ENCODE measurements at places on chromosomes 5 and 9.

DNA sequence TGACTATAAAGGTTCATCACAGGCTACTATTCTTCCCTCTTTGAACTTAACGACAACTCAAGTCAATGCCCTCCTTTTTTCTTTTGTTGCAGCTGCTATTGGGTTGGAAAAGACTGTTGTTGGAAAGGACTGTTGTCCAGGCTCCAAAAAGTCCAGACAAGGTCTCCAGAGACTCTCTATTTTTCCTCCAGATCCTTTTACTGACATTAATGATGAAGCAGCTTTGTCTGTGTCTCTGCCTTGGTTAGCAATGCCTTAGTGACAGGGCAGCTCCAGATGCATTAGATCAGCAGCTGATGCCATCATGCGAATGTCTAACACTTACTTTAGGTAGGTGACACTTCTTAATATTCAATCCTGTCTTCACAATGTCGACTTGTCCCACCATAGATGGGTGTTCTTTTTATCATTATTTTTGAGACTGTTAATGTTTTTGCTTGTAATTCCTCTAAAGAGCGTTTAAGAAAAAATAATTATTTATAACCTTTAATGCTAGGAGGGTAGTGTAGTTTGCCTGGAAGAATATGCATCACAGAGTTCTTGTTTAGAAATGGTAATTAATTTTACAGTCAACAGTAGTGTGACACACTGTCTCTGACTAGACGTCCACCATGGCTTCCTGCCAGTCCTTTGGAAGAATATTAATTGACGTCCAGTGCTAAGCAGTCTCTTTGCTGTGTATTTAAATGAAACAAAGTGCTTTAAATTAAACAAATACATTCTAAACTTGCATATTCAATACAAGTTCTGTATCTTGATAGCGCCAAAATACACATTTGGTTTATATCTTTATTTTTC, 492.2 kb downstream of the NR2F1-AS1 start:
- no peak for DNase-seq

GRCh38 chr9:546235-546634, 295.3 kb upstream of the DMRT1 start:
- no peak for DNase-seq

- DNase-seq, result no peak
These were observed 149.3 kb upstream of the MSX2 start for GRCh38 chr5:174575043-174575442.

- DNase-seq, result no peak
These were observed 58.5 kb downstream of the SECISBP2 start for GRCh38 chr9:89376741-89377351.

DNA sequence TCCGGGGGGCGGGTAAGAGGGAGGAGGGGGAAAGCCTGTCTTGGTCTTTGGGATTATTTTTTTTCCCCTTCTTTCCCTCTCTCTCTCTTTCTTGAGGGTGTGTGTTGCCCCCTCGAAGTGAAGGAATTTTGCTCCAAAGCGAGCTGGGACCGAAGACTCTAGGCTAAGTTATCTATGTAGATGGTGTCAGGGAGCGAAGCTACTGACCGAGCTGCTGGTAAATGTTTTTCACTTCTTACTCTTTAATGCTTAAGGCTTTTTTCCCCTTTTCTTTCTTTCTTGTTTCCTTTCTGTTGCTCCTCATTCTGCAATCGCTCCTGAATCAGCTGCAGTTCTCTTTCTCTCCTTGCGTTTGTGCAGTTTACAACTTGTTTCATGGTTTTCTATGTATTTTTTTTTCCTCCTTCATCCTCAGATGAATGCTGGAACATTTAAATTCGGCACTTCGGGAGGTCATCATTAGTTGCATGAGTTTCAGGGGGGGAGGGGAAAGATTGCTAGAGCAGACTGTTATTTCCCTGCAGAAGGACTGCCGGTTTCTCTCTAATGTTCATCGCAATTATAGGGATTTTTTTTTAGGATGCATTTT, 1312.0 kb upstream of the WWC1 start:
- no peak for DNase-seq

- no peak for DNase-seq
These were observed 99.6 kb upstream of the CAST start for GRCh38 chr5:96562614-96563013.

DNA sequence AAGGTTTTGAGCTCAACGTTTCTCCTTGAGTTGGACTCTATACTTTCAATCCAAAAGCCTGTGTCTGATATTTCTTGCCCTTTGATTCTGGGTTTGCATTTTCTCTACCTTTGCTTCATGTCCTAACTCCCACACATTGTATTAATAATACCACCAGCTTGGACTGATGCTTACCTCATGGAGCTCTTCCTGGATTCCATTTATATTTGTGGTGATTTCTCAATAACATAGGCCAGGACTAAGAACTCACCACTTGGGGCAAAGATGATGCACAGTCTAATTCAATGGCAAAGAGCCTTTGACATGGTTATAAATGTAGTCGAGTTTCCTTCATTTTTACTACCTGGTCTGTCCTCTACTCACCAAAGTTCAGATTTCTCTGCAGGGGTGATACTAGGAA, 27.5 kb upstream of the EFNA5 start:
- DNase-seq, result no peak

- DNase-seq, result no peak
These were observed 78.4 kb downstream of the SEMA5A start for GRCh38 chr5:9467199-9468059.

DNA sequence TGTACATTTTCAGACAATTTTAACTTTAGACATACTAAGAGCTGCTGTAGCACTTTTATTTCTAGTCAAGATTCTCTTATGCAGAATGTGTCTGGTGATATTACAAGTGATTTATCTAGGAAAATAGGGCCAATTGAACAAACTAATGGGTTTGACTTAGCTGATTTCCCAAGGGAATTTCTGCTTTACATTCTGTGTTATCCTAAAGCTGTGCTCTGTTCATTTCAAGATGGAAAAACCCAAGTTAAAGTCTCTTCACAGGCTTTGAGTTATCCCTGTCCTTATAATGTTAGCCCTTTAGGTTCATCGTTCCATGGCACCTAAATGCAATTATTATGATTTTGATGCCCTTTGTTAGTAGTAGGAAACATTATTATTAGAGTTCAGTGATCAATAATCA, 704.9 kb upstream of the CDH18 start:
- no peak for DNase-seq

DNA sequence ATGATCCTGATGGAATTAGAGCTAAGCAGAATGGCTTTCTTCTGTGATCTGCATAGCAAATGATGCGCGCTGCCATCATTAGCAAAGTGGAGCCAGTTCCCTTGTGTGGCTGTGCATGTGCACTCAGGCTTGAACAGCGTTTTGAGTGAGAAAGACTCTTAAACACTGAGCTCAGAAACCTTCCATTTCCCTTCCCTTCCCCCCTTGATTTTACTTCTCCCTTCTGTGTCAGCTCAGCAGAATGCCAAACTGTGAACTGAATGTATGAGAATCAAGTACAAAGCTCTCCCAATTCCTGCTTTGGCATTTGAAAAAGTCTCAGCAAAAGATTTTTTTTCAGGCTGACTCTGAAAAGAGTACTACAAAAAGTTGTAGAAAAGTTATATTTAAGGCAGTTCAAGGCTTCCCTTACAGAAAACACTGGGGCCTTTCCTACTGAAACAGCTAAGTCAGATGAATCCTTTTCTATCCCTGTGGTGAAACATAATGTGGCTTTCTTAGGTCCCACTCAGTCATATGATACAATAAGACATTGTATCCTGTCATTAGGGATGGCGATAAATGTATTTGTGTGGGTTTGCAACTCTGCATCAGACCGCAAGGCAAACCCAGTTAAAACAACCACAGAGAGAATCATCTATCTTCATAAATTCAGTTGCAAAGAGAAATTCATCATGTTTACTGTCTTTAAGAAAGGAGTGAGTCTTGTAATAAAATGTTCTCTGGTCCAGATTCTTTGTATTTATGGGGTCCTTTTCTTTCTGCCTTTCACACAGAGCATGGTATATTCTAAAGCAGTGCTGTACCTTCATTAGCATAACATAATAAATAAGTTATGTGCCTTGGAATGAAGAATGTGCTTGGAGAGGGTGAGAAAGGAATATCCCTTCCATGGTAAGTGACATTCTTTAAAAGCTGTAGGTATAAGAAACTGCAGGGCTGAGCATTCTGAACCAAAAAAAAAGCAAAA, 222.6 kb downstream of the CAAP1 start:
- no peak for DNase-seq

DNA sequence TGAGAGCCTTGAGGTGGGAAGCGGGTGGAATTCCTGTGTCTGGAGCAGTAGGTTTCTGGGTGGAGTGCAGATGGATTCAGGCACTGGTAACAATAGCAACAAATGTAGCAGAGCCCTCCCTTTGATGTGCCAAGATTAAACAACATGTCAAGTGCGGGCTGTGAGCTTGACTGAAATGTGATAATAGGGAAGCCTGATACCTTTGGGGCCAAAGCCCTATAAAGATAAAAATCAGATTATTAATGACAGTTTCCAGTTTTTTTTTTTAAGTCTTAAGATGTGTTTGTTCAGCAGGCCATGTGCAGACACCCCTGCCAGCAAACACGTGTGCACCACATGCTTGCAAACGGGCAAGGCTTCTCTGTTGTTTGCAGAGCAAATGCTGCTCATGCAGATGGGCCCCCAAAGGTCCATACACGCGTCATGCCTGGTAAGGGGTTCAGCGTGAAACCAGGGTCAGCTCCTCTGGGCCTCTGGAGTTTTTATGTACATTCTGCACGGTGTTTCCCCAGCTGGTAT, 193.2 kb downstream of the GADD45G start:
- DNase-seq, result no peak
